ENCODE measurements at places on chromosomes 5 and 9.

DNA sequence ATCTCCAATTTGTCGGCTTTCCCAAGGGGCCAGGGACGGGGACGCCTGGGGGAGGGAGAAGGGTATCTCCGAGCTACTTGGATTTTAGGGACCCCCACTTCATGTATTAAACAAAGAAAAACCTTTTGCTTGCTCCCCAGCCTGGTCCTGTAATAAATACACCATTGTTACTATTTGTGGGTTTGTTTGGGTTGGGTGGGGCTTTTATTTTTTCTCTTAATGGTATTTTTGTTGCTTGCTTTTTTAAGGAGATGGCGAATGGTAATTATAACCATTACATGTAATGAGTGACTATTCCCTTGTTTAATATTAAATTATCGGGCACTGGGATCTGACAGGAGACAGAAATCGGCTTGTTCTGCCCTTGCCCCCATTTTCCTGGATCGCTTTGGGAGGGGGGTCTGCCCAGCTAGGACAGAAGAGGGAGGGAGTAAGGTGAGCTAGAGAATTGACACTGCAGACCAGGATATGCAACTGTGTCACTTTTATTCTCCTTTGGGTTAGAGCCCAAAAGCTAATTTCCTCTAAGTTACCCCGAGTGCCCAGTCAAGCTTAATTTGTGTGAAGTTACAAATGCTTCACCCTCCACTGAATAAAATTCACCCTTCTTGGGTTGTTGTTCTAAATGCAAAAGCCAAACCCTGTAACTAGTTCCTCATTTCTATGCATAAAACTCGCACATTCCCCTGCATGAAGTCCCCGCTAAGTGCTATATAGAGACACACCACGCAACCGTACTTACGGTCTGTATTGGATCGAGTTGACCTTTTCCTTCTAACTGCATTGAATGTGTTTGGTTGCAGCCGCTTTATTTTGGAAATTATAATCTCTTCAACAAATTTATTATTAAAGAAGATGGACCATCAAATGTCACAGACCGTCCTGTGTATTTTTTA, 1.6 kb upstream of the ZNF608 start:
- DNase-seq: peak; percentile 39

GRCh38 chr5:94313188-94313587, 305.2 kb downstream of the KIAA0825 start:
- no peak for DNase-seq

GRCh38 chr5:157740229-157740610, 3.3 kb upstream of the LSM11 start:
- DNase-seq: no peak

DNA sequence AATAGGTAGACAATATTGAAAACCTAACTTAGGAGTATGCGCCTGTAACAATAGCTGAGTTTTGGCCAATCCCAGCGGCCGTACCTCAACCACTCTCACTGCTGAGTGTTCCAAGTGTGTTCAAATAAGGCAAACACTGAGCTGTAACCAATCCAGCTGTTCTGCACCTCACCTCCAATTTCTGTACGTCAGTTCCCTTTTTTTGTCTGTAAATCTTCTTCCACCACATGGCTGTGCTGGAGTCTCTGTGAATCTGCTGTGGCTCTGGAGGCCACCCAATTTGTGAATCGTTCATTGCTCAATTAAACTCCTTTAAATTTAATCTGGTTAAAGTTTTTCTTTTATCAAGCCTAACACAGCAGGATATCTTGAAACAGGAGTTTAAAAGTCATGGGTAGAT, 116.3 kb downstream of the SLC28A3 start:
- no peak for DNase-seq

DNA sequence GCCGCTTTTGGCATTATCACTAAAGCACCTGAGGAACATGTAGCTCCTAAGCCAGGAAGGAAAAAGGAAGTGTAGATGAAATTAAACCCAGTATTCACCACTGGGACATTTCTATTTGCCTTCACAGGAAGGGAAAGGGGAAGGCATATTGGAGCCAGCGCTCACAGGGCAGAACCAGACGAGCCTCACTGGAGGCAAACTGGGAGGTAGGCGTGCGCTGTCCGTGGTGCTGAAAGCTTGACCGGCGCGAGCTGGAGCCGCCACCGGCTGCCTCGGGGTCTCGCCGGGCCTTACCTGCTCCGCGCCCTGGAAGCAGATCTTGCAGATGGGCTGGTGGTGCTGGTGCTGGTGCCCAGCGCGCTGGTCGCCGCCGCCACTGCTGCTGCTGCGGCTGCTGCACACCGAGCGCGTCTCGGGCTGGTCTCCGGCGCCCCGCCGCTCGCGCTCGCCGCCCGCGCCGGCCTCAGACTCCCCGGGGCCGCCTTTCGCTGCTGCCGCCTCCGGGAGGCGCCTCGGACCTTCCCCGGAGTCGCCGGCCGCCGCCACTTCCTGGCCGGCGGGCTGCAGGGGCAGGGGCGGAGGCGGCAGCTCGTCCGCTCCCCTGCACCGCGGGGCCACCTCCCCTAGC, 732 bp downstream of the MARCHF11 start:
- peak; percentile 50 for DNase-seq

DNA sequence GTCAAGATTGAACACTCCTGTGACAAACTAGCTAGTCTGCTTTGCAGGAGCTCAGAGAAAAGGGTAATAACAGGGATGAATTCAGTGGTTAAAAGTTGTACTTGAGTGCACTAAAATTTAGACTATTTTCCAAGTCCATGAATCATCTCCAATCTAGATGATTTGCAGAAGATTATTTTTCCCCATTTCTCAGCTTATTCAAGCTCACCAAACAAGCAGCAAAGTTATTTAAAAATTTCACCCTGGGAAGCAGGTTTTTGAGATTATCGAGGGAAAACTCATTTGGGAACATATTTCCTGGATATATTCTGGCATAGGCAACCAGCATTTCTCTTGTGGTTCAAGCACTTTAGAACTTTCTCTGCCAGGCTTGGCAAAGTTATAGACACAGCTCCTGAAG, 311.4 kb downstream of the TLE1 start:
- no peak for DNase-seq

DNA sequence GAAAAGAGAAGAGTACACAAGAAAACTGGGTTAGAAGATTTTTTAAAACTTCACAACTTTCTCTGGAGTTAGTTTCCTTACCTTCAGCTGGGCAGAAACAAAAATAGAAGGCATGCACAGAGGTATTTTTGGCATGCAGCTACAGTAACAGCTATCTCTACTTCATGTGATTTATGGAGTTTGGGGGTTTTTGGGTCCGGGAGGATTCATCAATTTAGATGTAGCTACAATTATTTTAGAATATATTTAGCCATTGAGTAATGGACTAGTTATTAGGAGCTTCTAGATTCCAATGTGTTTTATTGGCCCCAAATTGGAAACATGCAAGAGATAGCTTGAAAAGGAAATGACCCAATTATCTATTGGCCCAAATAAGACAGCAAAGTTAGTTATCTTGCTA, 91.6 kb upstream of the TNFAIP8 start:
- no peak for DNase-seq

DNA sequence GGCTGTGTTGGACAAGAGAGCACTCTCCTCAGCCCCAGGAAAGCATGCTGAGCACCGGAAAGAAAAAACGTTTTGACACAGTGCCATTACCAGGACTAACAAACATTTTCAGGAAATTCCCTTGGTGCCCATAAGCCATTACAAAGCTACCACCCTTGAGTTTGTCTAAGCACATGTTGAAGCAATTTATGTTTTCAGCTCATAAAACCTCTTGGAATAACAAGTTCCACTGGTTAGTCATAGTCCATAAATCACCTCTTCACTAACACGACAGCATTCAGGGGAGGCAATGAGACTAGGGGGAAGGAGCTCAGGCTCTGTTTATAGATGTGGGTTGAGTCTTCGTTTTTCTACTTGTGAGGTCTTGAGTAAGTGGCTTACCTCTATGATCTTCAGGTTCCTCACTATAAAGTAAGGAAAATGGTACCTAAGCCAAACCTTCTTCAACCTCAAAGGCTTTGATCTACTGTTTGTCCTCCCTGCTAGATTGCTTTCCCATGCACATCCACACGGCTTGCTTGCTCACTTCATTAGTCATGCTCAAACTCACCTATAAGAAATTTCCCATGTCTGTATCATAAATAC, 65.4 kb downstream of the DRD1 start:
- DNase-seq: peak; percentile 92

GRCh38 chr5:15105799-15106393, 234.3 kb upstream of the ANKH start:
- peak; percentile 43 for DNase-seq

DNA sequence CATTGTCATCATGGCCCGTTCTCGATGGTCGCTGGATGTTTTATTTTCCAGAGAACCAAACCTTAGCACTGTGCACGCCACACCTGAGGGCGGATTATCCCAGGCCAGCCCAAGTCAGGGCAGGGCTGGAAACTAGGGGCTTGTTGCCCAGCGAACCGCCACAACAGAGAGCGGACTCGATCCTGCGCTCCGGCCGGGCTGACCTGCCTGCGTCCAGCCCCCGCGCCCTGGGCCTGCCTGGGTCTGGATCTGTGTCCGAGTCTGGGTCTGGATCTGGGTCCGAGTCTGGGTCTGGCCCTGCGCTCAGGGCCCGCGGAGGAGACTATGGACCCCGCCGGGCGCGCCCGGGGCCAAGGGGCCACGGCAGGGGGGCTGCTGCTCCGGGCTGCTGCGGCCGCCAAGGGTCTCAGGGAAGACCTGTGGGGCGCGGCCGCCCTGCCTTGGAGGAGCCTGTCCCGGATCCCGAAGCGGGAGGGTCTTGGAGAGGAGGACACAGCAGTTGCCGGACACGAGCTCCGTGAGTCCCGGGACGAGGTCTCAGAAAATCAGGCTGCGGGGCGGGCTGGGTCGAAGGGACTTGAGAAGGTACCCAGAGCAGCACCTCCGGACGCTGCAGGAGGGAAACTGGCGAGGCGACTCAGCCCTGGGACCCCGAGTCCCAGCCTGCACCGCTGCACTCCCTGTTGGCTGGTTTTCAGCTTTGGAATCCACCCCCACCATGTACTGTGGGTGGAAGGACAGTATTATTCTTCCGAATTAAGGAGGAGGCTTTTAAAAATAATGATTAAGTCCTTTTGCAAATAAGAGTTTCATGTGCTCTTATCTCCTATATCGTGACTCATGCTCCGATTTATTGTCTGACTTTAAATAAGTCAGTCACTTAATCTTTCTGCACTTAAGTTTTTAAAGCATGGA, at the start of gene ANKDD1B:
Gene ANKDD1B, plus strand, starts transcription at position 143 of the 915 bp plus-strand sequence. Its CDS starts 182 bp downstream, at position 325.
- DNase-seq: peak; percentile 34

- DNase-seq: no peak
Observed at GRCh38 chr9:109317311-109317978, 3.4 kb downstream of the EPB41L4B start.

DNA sequence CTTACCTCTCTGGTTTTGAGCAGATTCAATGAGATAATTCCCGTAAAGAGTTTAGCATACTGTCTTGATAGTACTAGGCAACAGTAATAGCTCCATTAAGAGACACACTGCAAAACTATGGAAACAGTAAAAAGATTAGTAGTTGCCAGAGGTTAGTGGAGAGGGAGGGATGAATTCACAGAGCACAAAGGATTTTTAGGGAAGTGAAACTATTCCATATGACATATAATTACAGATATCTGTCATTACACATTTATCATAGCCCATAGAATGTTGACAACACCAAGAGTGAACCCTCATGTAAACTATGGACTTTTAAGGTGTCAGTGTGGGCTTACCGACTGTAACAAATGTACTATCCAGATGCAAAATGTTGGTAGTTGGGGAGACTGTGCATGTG, 176.4 kb upstream of the PLCXD3 start:
- DNase-seq: no peak

DNA sequence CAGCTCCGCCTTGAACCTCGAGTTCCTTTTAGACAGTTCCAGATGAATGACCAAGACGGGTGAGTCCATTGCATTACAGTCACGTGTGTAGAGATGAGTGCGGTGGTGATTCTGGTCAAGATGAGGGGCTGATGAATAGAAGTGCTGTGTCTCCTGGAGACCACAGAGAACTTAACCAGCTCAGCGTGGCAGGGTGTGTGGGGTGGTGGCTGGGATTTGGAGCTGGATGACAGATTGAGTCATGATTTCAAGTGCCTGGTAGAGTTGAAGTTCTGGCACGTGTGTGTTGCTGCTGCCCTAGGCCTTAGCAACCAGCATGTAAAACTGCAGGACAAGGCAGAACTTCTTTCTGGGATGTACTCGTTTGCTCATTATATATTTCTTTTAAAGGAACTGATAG, 53.3 kb downstream of the PRRC2B start:
- DNase-seq: peak; percentile 46

DNA sequence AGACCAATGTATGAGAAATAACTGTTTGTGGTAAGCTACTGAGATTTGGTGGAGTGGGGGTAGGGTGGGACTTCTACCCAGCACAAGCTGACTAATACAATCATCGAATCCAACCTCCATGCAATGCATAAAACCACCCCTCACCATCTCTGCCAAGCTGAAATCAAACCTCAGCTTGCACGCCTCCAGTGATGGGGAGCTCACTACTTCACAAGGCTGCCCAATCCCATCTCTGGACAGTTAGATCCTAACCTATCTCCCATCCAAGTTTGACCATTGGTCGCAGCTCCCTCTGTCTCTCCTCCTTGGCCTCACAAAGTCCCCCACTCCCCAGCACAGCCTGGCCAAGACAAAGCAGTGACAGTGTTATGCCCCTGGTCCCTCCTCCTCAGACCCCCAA, 47.0 kb upstream of the HRH2 start:
- DNase-seq: no peak

GRCh38 chr5:83552275-83552674, 80.7 kb downstream of the VCAN start:
- DNase-seq: no peak

DNA sequence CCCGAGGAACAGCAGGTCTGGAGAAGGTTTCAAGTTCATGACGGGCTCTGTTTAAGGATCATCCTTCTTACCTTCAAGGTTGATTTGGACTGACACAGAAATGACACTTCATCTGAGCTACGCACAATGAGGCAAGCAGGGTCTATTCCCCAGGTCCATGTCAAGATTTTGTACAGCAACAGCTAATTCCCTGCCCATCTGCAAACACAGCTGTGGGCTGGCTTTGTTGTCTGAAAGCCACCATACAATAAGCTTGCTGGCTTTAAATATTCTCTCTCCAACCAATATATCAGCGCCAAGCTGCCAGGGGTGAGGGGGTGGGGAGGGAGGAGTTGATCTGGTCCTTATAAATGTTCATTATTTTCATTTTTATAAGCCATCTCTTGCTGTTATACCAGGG, 92.0 kb downstream of the OTULIN start:
- no peak for DNase-seq

DNA sequence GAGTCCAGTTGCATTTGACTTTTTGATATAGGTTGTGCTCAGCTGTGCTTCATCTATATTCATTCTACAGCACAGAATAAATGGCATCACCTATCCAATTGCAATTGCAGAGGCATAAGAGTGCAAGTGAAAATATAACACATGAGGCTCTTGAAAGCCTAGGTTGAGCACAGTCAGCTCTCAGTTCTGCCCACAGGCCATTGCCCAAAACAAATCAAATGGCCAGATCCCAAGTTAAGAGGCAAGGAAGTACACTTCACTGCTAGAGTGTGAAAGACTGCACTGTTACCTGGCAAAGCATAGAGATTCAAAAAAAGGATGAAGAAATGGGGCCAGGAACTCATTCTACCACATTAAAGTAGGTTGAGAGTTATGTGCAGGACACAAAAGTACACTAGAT, 305.5 kb upstream of the SEMA6A start:
- no peak for DNase-seq

Data from RPMI7951 (cell line).